CD8-positive, alpha-beta memory T cell (primary cell): ENCODE measurements at places on chromosomes 16 and 17. TPM values are rescaled to one million over a fixed set of nuclear protein-coding genes. Genes with fewer than 3 reads are reported as not detected.

Gene MEFV
- not detected for total RNA-seq

Gene GAS7
- total RNA-seq = 1.9 TPM

Gene EMP2
- total RNA-seq = not detected

Gene METTL23
- 43.6 TPM for total RNA-seq

Gene MT1F
- total RNA-seq = 18.6 TPM

Gene PIPOX
- 2.2 TPM for total RNA-seq

Gene NPIPA2
- 1.4 TPM for total RNA-seq

Gene KLHL10
- not detected for total RNA-seq

Gene SPATA22
- total RNA-seq = not detected

Gene TPSD1
- total RNA-seq = not detected

Gene NPEPPS
- 101 TPM for total RNA-seq

Gene FAM20A
- total RNA-seq = not detected

Gene NAGS
- 0.60 TPM for total RNA-seq

Gene ZNF750
- not detected for total RNA-seq

Gene ARHGDIG
- not detected for total RNA-seq

Gene PPM1E
- not detected for total RNA-seq

Gene FLOT2
- total RNA-seq = 113 TPM

Gene SLC35G6
- not detected for total RNA-seq

Gene TEKT1
- total RNA-seq = not detected
